ENCODE measurements at places on chromosomes 1 and 21. TPM values are rescaled to one million over a fixed set of nuclear protein-coding genes. Genes with fewer than 3 reads are reported as not detected.

DNA sequence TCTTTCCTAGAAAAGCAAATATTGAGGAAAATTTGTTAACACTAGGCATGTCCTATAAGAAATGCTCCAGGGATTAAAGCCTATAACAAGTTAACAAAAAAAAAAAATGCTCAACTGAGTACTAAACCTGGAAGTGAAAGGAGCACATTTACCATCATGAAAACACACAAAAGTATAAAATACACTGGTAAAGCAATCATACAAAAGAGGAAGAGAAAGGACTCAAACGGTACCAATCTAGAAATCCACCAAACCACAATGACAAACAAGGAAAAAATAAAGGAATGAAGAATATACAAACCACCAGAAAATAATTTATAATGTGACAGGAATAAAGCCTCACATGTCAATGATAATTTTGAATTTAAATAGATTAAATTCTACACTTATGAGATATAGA is 21.2 kb downstream of the CD1E start:
- H3K27me3 ChIP-seq: no peaks in the 10 kb centered on the region
- DNase-seq: no peak
- H3K4me3 ChIP-seq: no peak overlapping the region
- H3K4me1 ChIP-seq: no peaks in the 10 kb centered on the region

GRCh38 chr1:212555426-212555825 is 53.1 kb upstream of the ATF3 start:
- no peak for DNase-seq
- H3K27ac ChIP-seq: no peak overlapping the region
- no peaks in the 10 kb centered on the region for H3K36me3 ChIP-seq
- peaks cover 8% of the 10 kb centered on the region for H3K4me1 ChIP-seq
- no peak overlapping the region for H3K4me3 ChIP-seq

DNA sequence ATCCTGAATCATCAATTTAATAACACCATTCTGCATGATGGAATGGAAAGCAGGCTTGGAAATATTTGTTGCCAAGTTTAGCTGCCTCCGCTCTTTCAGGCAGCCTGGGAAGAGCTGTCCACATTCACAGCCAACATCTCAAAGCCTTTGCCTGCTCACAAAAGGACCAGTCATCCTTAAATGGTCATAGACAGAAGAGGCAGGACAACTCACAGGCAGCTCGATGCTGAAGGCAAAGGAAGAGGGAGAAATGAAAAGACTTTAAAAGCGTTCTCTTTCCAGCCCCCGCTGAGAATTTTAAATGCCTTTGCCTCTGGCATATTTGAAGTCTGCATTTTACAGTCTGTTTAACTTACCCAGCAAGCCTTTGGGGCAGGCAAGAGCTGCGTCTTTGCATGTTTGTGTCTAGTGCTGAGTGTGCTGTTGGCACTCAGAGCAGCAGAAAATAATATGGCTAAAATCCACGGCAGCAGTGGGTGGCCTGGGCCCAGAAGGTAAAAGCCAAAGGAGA is 68.9 kb downstream of the NMNAT2 start:
- peaks cover 33% of the 10 kb centered on the region for H3K4me1 ChIP-seq
- no peak overlapping the region for H3K4me3 ChIP-seq
- H3K27me3 ChIP-seq: peaks cover 6% of the 10 kb centered on the region
- no peaks in the 10 kb centered on the region for H3K36me3 ChIP-seq
- H3K27ac ChIP-seq: peak overlapping the region; percentile 79

DNA sequence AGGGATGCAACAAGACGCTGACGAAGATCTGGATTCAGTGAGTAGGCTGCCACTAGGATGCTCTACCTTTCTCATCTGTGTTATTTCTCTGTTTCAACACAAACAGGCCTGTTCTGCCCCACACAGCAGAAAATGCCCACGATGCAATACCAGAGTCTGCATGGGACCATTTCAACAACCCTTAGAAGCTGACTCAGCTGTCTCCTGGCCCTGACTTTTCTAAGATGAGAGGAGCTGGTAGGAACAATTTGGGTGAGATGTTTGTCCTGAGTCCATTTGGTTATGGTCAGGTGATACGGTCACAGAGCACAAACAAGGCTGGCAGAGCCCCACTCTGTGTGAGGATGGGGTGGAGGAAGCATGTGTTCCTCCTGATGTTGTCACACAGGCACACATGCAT is 11.5 kb upstream of the SLC2A1 start:
- H3K27ac ChIP-seq: no peak overlapping the region
- H3K27me3 ChIP-seq: no peaks in the 10 kb centered on the region
- H3K36me3 ChIP-seq: peaks cover 3% of the 10 kb centered on the region
- H3K4me3 ChIP-seq: no peak overlapping the region
- no peak for DNase-seq

The SPRR1A gene
- total RNA-seq: not detected

GRCh38 chr1:100998426-100998825 is 27.2 kb downstream of the DPH5 start:
- H3K27ac ChIP-seq: no peak overlapping the region
- H3K4me3 ChIP-seq: no peak overlapping the region
- H3K27me3 ChIP-seq: no peaks in the 10 kb centered on the region

DNA sequence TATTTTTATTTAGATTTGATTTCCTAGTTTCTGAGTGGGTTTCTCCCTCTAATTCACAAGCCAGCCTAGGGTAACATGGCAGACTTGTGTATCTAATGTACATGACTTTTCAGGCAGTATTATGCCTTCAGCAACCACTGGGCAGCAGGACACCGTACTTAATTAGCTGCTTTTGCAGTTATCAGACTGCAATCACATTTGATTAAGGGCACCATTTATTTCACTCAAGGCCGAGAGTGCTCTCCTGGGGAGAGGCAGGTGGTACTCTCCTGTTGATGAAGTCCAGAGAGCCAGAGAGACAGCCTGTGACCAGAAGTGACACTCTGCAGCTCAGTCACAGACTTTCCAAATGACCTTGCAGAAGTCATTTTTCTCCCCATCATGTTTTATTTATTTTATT is 18.7 kb downstream of the CYYR1 start:
- no peak overlapping the region for H3K27ac ChIP-seq
- DNase-seq: no peak
- H3K4me1 ChIP-seq: peaks cover 6% of the 10 kb centered on the region
- H3K4me3 ChIP-seq: no peak overlapping the region

The GUCA2B gene
- total RNA-seq: not detected

The CROCC gene
- 34.5 TPM for total RNA-seq

The C1orf185 gene
- not detected for total RNA-seq

DNA sequence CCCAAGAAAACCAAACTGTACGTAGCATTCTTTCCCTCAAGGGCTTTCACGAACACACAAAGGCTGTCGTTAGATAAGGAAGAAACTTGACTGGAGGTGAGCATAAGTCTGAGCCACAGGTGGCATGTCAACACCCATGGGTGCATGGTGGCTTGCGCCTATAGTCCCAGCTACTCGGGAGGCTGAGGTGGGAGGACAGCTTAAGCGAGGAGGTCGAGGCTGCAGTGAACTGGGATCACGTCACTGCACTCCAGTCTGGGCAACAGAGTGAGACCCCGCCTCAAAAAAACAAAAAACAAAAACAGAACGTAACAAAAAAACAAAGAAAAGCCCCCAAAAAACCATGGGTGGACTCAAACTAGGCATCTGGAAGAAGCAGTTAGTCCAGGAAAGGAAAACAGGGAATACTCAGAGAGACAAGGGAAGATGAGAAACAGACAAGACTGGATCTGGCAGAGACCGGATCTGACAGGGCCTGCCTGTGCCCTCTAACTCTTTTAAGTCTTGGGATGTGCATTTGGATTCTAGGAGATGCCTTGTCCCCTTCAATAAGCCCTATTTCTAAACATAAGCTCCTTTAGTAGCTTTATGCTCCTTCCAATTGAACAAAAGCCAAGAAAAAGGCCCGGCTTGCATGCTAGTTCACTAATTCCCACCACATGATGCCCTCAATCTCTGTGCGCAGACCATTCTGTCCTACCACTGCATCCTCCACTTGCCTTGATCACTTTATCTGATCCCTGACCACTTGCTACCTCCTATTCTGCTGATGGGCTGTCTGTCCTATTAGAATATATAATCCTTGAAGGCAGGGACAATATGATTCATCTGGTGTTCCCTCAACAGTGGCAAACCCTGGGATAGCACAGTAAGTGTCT is 73.8 kb downstream of the APP start:
- H3K4me1 ChIP-seq: peaks cover 39% of the 10 kb centered on the region

DNA sequence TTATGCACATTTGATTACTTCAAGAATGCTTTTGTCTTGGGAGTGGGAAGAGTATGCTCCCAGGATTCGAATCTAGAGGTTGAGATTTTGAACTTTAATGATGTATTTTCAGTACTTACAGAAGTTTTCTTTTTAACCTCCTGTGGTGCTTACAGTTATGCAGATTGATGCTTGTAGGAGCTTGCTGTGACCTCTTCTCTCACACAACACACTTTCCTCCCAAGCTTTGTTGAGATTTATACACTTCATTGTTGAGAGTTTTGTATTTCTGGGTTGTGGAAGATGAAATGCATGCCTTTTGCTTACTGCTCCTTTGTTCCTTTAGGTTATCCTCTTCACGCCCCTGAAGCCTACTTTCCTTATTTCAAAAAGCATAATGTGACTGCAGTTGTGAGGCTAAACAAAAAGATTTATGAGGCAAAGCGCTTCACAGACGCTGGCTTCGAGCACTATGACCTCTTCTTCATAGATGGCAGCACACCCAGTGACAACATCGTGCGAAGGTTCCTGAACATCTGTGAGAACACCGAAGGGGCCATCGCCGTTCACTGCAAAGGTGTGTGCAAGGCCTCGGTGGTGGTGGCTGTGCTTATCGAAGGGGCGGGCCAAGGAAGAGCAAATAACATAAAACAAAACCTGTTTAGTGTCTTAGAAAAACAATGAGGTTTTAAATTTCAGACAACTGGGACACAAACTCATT is 75.5 kb upstream of the GPR88 start:
- no peak overlapping the region for H3K27ac ChIP-seq
- no peaks in the 10 kb centered on the region for H3K36me3 ChIP-seq
- no peaks in the 10 kb centered on the region for H3K27me3 ChIP-seq
- no peak overlapping the region for H3K4me3 ChIP-seq

DNA sequence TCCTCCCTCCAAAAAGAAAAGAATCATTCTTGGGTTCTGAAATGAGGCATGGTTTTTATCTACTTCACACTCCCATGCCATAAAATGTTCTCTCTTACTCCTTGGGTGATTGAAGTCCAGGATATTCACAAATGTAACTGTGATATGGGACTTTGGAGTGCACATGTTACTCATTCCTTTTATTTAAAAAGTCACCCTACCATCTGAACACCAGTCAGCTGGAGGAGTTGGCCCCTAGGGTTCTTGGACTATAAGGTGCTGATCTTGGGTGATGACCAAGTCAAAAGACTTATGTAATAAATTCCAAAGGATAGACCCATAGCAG is 128.4 kb downstream of the CLIC6 start:
- H3K36me3 ChIP-seq: peaks cover 37% of the 10 kb centered on the region
- no peak overlapping the region for H3K4me3 ChIP-seq
- H3K4me1 ChIP-seq: peaks cover 22% of the 10 kb centered on the region
- DNase-seq: no peak
- no peak overlapping the region for H3K27ac ChIP-seq

- H3K4me3 ChIP-seq: no peak overlapping the region
- no peaks in the 10 kb centered on the region for H3K36me3 ChIP-seq
- H3K27me3 ChIP-seq: no peaks in the 10 kb centered on the region
- H3K27ac ChIP-seq: no peak overlapping the region
- DNase-seq: no peak
Measured at GRCh38 chr1:59428828-59429227, 131.9 kb downstream of the FGGY start.

DNA sequence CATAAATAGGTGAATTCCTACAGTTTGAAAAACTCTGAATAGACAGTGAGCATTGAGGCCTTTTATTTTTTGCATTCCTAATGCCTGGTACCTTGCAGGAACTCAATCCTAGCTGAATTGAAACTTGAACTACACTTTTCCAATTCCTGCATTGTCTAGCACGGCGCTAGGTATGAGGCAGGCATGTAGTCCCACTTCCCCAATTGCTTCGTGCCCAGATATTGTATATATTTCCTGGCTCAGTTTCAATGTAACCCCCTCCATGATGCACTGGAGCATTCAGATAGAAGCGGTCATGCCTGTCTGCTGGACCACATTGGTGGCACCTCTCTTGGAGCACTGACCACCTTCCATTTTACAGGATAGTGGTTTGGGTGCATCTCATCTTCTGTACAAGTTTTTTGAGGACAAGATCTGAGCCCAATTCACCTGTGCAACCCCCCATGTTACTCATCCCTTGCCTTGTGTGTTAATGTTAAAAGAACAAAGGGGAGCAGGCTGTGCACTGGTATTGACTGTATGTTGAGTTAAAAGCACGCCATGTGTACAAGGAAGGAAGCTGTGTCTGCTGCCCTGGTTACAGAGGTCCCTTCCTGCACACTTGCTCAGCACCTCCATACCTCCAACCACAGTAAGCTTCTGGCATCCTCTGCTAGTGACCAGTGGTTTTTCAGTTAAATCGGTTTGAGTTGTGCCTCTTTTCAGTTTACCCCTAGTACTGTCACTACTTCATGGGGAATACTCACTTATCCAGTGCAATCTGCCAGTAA is 10.0 kb upstream of the RAB7B start:
- peaks cover 16% of the 10 kb centered on the region for H3K27me3 ChIP-seq
- H3K27ac ChIP-seq: no peak overlapping the region
- H3K36me3 ChIP-seq: no peaks in the 10 kb centered on the region
- no peaks in the 10 kb centered on the region for H3K4me1 ChIP-seq

DNA sequence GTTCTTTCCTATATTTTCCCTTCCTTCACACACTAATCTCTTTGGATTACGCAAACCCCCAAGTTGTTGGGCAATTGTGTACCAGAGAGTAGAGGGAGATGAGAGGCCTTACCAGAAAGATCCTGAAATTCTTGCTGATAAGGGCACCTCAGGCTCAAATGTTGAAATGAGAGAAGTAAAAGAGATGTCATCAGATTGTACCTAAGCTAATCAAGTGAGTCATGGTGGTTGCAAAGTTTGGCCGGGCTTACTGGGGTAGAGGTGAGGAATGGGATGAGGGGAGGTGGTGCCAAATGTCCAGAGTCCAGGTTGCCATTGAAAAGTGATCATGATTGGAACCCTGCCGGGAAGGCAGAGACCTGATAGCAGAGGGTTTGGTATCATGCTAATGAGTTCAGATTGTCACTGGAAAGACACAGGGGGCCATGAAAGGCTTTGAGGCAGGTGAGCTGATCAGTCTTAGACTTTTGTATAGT is 43.1 kb downstream of the OPTC start:
- no peaks in the 10 kb centered on the region for H3K27me3 ChIP-seq
- no peak for DNase-seq
- peaks cover 13% of the 10 kb centered on the region for H3K4me1 ChIP-seq
- no peak overlapping the region for H3K27ac ChIP-seq

The CRABP2 gene
- 146 TPM for total RNA-seq

GRCh38 chr1:55500601-55501000 is 285.4 kb upstream of the USP24 start:
- no peaks in the 10 kb centered on the region for H3K36me3 ChIP-seq
- no peak overlapping the region for H3K27ac ChIP-seq
- H3K4me3 ChIP-seq: no peak overlapping the region
- peaks cover 25% of the 10 kb centered on the region for H3K4me1 ChIP-seq
- H3K27me3 ChIP-seq: no peaks in the 10 kb centered on the region

GRCh38 chr1:31238986-31239613 is 587 bp downstream of the NKAIN1 start:
- no peak overlapping the region for H3K27ac ChIP-seq
- no peak for DNase-seq
- H3K4me3 ChIP-seq: peak overlapping the region; percentile 75
